Thyroid gland (tissue), 4 donors: ENCODE measurements at places on chromosomes 4 and X. TPM values are rescaled to one million over a fixed set of nuclear protein-coding genes. Genes with fewer than 3 reads are reported as not detected.

The NPY2R gene
- not detected for total RNA-seq

The TXK gene
- 1.9 TPM for total RNA-seq

The PTCHD1 gene
- total RNA-seq: 0.92 TPM

The GSX2 gene
- not detected for total RNA-seq

The COX7B2 gene
- total RNA-seq: not detected

The C4orf46 gene
- 12.9 TPM for total RNA-seq

The CRMP1 gene
- not detected for total RNA-seq

DNA sequence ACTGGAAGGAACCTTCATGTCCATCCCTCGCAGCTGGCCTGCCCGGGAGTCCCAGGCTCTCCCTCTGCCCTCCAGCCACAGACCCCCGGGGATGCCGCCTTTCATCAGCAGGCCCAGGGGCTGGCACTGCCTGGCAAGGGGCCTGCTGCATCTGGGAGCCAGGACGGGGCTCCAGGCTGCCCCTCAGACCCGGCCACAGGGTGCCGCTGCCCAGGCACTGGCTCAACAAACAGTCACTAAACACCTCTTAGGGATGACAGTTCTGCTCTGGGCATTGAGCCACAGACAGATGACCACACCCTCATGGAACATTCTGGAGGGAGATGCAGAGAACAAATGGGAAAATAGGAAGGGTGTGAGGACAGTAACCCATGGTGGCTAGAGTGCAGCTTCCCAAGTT is 109.3 kb downstream of the HMX1 start:
- DNase-seq: no peak

DNA sequence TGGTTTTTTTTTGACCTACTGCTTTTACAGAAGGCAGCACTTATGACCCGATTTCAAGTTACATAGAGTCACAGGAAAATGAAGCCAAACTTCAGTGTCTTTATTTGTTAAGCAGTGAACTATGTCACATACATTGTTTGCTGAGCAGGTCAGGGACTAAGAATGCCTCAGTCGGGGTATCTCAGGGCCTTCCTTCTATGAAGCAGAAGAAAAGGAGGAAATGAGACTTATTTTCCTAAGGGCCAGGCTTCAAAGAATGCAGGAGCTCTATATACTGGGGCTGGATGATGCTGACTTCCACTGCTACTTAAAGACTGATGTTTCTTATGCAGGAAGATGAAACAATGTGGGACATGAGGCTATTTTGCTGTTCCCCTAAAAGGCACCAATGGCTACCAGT is 558.4 kb upstream of the IGFBP7 start:
- DNase-seq: no peak

DNA sequence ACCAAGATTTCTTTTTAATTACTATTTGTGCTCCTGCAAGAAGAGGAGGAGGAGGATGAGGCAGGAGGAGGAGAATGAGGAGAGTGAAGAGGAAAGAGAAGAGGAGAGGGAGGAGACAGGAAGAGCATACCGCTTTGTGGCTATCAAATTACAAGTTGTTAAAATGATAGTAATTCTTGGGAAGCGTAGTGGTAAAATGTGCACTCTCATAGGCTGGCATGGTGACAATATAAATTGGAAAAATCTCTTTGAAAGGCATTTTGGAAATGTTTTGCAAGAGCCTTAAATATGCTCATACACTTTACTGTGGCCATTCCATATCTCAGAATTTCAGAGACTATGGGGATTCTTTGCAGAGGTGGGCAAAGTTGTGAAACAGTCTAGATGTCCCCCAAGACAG is 53.2 kb downstream of the MXRA5 start:
- DNase-seq: no peak

DNA sequence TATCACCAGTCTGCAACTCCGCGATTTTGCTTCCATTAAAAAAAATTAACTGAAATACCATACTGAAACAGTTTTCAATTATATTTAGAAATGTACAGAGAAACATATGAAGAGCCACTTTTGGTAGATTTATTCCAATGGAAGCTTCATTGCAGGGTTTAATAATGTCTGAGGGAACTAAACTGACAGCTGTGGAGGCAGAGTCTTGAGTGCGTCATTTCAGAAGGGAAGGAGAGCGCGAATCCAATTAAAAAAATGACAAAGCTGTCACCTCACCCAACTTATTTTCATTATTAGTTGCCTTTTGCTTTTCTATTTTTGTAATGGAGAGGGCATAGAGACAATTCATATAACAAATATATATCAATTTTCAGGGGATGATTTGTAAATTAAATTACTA is 104.0 kb downstream of the UNC5C start:
- DNase-seq: no peak

DNA sequence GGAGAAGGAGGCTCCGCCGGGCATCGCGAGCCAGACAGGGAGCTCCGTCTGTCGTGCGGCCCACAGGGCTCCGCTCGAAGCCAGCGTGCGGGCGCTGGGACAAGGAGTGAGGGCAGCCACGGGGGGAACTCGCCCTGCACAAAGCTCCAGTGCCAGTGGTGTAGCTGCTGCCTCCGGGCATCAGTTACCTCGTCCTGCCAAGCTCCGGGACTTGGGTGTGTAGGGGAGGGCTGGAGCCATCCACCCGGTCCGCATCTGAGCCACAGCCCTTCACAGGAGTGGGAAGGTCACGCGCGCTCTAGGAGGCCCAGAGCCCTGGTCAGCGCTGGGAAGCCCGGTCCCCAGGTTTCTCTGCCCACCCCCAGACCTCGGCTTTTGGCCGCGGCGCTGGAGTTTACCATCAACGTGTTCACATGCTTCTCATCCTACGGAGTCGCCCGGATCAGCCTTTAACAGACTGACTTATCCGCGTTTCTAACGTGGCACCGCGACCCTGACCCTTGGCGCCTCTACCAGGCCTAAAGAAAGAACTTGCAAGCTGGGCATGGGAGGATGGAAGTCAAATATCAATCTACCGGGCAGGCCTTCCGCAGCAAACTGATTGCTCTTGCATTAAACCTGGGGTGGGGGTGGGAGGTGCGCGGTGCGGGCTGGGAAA is 8.4 kb upstream of the PRDM8 start:
- no peak for DNase-seq

- DNase-seq: no peak
Observed at GRCh38 chrX:23883737-23884354, 23.9 kb downstream of the APOO start.

DNA sequence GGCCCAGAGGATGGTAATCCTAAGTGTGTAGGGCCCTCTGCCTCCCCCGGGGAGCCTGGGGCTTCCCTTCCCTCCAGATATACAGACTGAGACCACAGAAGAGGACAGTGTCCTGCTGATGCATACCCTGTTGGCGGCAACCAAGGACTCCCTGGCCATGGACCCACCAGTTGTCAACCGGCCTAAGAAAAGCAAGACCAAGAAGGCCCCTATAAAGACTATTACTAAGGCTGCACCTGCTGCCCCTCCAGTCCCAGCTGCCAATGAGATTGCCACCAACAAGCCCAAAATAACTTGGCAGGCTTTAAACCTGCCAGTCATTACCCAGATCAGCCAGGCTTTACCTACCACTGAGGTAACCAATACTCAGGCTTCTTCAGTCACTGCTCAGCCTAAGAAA is 1.9 kb downstream of the TRO start:
- no peak for DNase-seq

DNA sequence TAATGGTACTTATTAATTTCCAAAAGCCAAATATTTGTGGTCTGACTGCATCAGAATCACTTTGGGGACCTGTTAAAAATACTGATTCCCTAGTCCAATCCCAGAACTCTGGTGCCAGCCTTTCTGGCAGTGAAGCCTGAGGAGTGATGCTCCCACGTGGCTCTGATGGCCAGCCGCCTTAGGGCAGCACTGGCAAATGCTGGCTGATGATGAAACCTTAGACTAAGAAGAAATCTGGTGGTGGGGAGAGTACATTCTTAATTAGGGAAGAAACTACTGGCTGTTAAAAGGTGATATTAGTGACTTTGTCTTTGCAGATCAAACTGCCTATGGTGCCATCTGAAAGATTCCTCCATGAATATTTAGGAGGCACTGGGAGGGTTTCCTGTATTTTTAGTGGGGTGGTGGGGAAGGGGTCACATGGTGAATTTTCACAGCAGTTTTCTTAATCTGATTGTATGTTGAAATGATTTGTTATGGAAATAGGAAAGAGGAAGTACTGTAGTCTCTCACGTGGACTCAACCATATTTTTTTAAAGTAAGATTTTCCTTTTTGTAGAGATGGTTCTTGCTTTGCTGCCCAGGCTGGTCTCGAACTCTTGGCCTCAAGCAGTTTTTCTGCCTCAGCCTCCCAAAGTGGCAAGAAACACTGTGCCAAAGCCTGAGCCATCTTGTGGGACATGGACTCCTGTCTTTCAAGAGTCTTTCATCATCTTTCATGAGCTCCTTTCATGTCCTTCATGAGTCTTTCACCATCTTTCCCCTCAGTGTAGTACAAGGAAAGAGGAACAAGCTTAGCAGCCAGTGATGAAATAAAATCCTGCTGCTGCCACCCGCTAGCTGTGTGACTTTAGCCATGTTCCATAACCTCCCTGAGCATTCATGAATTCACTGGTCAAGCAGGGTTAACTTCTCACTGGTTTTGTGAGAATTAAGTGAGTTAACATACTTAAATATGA is 90.8 kb downstream of the ZNF330 start:
- no peak for DNase-seq

DNA sequence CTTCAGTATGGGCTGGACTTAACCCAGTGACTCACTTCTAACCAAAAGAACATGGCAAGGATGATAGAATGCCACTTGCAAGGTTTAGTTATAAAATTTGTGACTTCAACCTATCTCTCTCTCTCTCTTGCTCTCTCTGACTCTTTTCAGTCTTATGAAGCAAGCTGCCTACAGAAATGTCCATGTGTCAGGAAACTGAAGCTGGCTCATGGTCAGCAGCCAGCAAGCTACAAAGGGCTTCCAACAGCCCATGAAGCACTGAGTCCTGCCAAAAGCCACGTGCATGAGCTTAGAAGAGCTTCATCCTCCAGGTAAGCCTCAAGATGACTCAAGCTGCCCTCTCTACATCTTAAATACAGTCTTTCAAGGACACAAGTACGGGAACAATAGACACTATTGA is 100.3 kb downstream of the HS3ST1 start:
- peak; percentile 8 for DNase-seq

DNA sequence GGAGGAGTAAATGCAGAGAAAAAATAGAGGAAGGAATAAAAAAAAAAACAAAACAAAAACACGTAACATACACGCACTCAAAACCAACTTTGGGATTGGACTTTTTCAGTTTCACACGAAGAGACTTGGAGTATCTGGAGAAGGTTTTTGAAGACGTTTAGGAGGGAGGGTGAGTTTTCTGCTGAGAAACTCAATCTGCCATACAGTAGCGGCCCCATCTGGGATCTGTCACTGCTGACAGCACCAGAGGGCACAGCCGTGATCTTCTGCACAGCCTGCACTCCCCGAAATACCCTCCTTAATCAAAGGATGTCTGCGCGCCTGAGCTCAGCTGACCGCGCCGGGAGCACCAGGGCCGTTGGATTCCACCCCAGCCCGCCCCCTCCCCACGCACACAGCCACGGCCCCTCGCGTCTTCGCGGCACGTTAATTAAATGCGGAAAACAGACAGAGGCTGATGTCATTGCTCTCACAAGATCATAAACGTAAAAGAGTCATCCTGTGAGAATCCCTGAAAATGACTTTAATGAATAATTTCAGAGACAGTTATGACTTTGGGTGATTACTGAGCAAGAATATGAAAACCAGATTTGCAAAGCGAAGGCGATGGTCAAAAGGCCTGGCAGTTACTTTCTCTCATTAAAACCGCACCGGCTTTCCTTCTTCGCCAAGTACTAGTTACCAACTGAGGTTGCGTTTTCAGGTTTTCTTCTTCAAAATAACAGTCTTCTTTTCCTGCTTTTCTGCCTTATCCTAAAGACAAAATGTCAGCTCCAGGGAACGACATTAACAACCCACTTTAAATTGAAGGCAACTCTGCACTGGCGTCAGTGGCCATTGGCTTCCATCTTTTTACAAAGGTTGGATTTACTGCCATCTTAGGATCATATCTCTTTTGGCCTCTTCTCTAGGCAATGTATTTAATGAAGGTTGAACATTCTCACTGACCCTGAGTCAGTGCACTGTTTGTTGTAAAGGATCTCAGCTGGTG is 10.6 kb downstream of the HAND2 start:
- DNase-seq: no peak

- no peak for DNase-seq
Observed at GRCh38 chr4:5101571-5101970, 50.3 kb downstream of the STK32B start.
